ENCODE measurements at places on chromosomes 7 and 10.
A peak's percentile ranks its signal among the peaks of the same experiment; 100 is the strongest.

DNA sequence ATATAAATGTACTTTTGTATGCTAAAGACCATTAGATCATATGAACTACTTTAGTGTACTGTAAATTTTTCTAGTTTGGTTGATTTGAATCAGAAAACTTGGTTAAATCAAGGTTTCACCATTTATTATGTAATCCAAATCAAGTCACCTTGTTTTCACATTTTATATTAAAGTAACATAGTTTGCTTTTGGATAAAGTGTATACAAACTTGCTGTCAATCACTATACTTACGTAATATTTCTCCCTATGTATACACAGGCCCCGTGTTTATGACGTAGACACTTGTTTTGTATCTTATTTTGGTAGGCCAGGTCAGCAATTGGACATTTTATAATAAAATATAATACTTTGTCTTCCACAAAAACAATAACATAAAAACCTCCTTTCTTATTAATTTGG lies 32.2 kb downstream of the NAMPT start:
- DNase-seq, result no peak

DNA sequence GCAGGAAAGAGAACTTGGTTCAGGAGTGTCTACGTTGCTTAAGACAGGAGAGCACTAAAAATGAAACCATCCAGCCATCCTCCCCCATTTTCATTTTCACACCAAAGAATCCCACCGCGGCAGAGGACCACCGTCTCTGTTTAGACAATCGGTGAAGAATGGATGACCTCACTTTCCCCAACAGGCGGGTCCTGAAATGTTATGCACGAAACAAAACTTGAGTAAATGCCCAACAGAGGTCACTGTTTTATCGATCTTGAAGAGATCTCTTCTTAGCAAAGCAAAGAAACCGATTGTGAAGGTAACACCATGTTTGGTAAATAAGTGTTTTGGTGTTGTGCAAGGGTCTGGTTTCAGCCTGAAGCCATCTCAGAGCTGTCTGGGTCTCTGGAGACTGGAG lies 1.4 kb upstream of the IL6 start:
- DNase-seq, result peak; percentile 66

DNA sequence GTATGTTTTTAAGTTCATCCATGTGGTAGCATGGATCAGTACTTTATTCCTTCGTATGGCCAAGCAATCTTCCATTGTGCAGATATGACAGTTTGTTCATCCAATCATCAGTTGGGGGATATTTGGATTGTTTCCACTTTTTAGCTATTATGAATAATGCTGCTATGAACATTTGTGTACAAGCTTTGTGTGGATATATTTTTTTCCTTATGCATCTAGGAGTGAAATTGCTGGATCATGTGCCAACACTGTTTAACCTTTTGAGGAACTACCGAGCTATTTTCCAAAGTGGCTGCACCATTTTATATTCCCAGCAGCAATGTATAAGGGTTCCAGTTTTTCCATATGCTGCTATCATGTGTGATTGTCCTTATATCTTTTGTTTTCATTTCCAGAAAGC lies 140.1 kb downstream of the HIBADH start:
- no peak for DNase-seq

GRCh38 chr7:44561962-44562621 lies 11.6 kb downstream of the DDX56 start:
- DNase-seq, result no peak

DNA sequence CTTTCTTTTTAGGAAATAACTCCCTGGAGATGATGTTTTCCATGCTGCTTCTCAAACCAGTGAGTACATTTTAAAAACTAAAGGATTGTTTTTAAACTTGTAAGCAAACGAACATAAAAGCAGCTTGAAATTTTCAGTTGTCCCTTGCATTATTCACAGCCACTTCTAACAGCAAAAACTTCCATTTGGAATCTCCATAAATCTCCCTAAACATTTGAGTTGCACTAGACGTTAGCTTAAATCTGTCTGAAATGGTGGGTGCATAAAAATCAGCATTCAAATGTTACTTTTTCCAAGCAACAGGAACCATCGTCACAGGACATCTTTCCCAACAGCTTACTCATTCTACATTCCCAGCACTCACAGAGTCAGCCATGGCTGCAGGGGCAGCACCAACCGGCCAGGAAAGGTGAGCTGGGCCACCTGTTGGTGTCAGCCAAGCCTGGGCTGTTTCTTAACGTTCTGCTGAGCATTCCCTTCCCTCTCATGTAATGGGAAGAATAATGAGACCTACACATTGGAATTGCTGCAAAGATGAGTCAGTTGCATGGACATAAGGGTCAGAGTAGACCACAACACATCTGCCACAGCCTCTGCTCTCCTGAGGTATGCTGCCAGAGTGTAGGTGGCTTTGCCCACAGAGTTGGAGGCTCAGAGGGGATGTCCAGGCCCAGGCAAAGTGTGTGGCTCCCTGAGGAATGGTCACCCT lies 163.2 kb downstream of the TNS3 start:
- no peak for DNase-seq

- no peak for DNase-seq
Observed at GRCh38 chr7:151131224-151131591, 36.3 kb downstream of the GBX1 start.

- no peak for DNase-seq
Observed at GRCh38 chr10:93334901-93335327, 147.2 kb downstream of the MYOF start.

DNA sequence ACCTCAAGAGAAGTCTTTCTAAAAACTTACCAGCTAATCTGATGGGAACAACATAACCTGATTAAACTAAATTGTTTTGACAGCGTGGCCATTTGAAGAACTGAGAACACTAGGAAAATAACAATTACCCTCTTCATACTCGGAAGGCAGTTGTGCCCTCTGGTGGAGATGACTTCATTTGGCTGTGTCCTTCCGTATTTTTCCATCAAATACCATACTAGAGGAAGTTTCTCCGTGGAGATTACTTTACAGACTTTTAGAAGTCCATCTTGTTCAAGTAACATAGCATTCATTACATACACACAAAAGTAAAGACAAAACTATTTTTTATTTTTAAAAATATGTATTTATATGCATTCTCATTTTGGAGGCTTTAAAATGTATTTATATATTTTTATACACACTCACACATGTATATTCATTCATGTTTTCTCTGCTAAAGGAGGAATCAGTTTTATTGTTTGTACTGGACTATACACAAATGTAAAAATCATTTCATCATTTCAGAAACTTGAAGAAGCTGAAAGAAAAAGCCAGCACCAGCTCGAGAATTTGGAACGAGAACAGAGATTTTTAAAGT lies 25.2 kb downstream of the SMNDC1 start:
- DNase-seq, result peak; percentile 91

GRCh38 chr7:110397927-110398660 lies 692.8 kb upstream of the LRRN3 start:
- no peak for DNase-seq

GRCh38 chr7:94615666-94616065 lies 40.3 kb downstream of the SGCE start:
- no peak for DNase-seq

DNA sequence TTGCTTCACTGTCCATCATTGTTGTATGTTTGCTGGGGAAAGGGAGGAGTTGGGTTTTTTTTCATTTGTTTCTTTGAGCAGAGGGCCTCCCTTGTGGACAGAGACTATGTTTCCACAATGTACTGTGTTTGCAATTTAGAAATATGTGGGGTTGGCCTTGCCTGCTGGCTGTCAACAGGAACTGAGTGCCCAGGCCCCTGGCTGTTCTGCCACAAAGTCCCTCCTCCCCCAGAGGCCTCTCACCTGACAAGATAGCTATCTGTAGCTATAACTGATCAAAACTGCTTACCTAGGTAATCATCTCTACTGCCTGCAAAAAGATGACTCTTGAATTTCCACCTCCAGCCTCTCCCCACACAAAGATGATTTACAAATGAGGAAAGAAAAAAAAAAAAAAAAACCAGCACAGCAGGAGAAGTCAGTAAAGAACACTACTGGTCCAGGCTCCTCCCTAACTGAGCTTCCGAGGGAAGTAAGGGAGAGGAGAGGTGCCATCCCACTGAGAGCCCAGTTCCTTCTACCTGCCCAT lies 121.8 kb downstream of the SGMS1 start:
- DNase-seq, result peak; percentile 39

DNA sequence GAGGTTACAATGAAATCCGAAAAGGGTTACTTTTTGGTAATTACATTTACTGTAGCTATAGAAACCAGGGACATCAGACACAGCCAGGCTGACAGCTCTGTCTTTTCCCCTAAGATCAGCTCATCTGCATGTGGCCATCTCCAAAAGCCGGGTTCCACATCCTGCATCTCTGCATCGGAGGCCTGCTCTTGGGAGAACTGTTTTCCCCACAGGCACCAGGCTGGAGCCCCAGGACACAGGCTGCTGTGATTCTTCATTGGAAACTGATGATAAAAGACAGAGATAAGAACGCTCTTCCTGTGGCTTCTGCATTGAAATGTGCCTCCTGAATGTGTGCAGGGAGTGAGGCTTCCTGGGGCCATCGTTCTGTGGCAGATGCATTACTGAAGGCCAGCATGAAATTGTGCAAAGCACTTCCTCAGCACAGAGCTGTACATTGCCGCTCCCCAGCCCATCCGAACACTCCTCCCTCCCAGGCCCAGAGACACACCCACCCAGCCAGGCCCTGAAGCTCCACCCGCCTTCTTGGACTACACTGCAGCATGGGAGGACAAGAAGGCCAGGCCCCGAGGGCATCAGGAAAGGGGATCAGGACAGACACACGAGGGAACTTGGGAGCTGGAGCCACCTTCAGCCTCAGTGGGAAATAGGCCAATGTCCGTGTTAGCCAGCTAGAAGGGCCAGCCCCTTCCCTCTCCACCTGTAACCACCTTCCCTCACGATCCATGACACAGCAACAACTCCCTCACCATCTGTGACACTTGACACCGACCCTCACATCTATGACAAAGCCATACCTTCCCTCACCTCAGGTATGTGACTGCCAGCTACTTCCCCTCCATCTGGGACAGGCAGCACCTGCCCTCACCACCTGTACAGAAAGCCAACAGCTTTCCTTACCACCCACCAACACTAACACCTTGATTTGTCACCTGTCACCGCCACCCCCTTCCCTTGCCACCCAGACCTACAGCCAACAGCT lies 113.2 kb downstream of the GRID1 start:
- DNase-seq, result no peak

- DNase-seq, result no peak
Observed at GRCh38 chr10:77175631-77176222, 461.9 kb downstream of the KCNMA1 start.

DNA sequence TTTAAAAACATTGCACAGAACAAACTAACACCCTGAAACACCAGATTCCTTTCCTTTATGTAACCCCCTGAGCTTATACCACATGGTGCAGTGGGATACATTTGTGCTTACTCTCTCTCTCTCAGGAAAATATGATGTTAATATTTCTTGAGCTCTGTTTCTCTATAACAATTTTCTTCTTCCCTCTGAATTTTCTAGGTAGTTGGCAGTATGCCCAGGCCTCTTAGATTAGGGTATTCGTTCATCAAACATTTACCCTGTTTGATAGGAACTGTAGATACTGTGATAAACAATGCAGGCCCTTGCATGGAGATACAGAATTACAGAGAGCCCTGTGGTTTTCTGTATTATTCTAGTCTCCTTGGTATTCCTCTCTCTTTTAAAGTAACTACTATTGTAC lies 567.8 kb downstream of the IPMK start:
- DNase-seq, result peak; percentile 35

- DNase-seq, result no peak
Observed at GRCh38 chr10:42987121-42987541, 89.7 kb upstream of the RET start.

- DNase-seq, result no peak
Observed at GRCh38 chr7:125602441-125602840, 672.8 kb upstream of the POT1 start.

DNA sequence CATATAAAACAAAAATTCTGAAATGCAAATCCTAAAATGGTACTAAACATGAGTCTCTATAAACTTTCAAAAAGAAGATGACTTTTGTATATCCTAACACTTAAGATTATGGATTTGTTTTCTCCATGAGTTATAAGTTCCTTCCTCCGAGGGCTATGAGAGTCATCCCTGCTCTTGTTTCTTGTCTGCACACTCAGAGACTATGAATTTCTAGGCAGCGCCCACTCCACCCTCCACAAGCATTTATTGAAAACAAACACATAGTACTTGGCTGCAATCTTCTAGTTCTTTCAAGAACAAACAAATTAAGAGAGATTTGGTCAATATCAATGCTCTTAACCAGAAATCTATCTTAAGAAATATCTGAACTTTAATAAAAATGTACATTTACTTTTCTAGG lies 211.7 kb downstream of the DKK1 start:
- no peak for DNase-seq

DNA sequence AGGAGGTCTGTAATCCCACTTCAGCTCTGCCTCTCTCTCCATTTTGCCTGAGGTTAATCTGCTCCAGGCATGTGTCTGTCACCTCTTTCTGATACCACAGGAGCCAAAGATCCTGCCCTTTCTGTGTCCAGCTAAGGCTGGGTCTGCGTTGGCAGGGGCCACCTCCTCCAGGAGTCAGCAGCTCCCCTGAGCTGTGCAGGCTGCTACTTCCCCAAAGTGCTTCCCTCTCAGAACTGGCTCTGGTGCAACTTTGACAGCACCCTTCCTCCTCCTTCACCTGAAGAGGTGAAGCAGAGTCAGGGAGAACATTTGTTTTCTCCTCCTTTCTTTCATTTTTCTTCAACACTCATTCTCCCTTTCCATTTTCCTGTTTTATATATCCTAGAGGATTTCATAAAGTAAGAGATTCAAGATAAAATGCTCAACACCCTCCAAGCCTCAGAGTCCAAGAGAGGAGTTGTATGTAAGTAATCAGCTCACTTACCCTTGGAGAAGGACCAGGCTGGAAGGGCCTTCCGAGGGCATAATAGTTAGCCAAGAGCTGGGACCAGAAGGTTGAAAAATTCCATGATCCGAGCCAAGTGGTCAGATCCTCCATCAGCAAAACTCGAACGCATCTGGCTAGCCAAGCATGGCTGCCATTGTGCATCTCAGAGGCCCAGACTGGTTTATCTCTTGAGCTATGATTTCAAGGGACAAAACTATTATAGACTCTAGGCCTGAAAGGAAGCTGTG lies 257.3 kb downstream of the PTEN start:
- DNase-seq, result peak; percentile 41

DNA sequence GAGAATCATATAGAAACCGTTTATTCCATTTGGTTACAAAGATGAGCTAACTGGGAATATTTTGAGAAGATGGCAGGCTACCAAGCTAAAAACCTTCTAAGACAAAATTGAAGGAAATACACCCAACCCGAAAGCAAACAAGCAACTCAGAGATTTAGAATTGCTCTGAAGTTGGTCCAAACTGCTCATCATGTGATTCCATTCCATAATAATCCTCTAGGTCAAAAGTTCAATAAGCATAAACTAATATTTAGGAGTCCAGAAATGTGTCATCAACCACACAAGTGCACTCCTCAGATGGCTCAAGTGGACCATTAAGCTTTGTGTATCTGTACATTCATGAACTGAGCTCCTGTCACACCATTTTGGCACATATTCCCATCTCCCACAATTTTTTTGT lies 28.7 kb downstream of the DGKI start:
- DNase-seq, result no peak
